CD4-positive, alpha-beta T cell treated with Interleukin-4 for 4 hours (primary cell): ENCODE measurements at places on chromosomes 7 and 10.

GRCh38 chr10:126639084-126639483, 31.4 kb downstream of the C10orf90 start:
- no peak for DNase-seq

DNA sequence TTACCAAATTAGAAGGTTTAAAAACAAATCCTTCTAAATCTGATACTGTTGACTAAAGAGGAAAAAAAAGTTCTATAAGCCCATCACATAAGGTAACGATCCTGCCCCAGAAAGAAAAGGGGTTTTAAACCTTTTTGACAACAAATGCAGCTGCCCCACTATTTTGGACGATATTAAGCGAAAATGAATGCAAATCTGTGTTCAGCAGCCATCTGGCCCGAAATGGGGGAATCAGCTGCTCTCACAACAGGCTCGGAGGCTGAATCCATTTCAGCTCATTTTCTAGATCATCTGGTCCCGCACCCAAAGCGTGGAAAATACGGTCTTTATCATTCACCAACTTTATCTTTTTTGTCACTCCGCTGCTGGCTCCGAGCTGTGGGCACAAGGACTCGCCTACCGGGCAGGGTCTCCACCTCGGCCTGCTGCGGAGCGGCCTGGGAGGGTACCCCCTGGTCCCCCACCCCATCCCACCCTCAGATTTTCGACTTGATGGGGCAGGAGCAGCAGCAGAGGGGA, 2.4 kb upstream of the EBF3 start:
- DNase-seq = no peak

GRCh38 chr10:72692744-72692993, 726 bp downstream of the MCU start:
- DNase-seq = no peak

DNA sequence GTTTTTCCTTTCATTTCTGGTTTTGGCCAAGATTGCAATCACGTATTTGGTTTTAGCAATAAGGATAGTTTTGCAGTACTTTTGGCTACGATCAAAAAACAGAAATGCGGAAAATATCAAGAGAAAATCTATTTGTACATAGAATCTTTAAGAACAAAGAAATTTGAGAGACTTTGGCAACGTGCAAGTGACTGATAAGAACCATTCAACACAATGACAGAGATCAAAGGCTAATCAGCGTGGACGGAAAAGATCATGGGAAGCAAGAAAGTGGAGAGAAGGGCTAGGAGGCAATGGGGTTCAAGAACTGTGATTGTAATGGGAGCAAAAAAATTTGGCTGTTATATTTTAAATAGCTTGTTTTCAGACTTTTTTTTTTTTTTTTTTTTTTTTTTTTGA, 16.2 kb upstream of the LRRN3 start:
- DNase-seq = no peak

- no peak for DNase-seq
Observed at GRCh38 chr10:8656261-8656660, 601.8 kb downstream of the GATA3 start.
